ENCODE measurements at places on chromosomes 5 and 9.

DNA sequence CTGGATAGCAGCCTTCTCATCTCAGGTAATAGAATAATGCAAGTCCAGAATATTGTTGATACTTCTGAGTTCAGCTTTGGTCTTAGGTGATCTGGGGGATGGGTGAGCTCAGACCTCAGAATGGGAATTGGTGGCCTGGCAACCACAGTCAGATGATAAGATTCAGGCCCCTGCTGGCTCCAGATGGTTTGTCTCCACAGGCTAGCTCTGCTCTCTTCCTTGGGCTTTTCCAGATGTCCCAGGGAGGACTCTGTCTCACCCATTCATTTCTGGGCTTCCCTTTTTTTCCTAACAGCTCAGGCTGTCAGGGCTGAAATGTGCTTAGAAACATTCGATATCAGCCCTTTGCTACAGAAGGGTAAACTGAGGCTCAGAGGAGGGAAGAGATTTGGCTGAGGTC, 17.6 kb upstream of the TNFSF15 start:
- no peak for DNase-seq

GRCh38 chr9:116377179-116377798, 223.7 kb downstream of the PAPPA start:
- DNase-seq = no peak

DNA sequence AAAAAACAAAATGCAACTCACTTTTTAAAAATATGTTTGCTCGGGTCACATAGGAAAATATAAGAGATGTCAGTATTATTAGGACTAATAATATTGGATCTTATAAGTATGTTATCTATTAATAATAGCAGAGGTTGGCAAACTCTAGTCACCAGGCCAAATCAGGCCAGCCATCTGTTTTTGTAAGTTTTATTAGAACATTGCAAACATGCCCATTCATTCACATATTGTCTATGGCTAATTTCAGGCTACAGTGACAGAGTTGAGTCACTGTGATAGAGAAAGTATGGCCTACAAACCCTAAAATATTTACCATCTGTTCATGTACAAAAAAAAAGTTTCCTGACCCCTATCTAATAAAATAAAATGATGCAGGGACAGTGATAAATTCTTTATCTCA, 97.7 kb upstream of the CDH6 start:
- no peak for DNase-seq

GRCh38 chr9:79572032-79572607, 355 bp downstream of the TLE4 start:
- peak; percentile 18 for DNase-seq

DNA sequence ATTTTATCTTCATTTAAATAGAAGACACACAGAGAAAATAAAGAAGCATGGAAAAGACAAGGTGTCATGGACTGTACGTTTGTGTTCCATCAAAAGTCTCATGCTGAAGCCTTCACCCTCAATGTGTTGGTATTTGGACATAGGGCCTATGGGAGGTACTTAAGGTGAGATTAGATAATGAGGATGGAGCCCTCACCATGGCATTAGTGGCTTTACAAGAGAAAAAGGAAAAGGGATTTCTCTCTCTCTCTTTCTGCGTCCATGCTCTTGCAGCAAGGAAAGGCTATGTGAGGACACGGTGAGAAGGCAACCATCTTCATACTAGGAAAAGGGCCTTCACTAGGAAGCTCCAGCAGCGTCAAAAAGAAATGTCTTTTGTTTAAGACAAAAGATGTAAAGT, 797.0 kb upstream of the CDH10 start:
- DNase-seq = no peak

DNA sequence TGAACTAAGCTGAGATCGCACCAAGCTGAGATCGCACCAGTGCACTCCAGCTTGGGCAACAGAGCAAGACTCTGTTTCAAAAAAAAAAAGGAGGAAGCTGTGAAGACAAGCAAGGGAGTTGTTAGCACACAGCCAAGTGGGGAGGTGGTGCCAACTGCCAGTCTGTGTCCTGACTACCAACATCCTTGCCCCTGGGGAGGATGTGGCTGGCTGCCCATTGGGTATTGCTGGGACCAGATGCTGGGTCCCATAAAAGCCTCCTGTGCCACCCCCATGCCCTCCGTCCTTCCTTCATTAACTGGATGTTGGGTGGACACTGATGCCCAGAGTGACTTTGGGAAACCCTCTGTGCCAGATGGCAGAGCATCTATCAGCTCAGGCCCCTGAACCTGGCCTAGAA, 157.1 kb upstream of the COL5A1 start:
- no peak for DNase-seq

DNA sequence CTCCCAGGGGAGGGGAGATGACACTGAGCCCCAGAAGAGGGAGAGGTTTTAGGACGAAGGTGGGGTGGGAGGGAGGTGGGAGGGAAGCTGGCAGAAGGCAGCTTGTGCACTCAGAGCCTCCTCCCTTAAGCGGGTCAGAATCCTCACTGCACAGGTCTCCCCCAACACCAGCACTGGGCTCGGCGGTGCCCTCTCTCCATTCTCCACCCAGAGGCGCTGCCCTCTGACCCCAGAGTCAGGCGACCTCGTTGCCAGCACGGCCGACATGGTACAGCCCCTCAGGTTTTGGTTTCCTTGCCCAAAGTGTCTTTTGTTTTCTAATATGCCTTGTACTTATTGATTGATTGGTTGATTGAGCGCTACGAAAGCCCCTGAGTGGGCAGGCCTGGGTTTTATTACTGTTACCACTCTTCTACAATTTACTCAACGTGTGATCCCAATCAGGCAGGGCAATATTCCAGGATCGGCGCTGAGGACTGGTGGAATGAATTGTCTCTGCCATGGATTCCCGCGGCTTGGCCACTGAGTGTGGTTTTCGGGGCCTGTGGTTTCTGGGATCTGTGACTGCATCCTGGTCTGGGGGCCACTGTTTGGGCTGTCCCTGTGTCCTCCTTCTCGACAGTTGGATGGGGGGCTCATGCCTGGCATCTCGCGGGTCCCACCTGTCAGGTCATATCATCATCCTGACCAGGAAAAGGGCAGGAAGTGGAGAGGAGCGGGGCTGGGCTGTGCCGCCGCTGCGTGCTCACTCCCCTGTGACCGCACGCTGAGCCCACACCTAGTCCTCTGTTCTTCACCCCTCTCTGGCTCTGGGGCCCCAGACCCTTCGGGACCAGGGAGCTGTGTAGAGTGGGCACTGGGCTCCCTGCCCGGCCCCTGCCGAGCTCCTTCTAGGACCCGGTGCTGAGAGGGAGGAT, 9.6 kb upstream of the FCN2 start:
- no peak for DNase-seq

GRCh38 chr9:117253261-117253660, 161.6 kb downstream of the ASTN2 start:
- no peak for DNase-seq

DNA sequence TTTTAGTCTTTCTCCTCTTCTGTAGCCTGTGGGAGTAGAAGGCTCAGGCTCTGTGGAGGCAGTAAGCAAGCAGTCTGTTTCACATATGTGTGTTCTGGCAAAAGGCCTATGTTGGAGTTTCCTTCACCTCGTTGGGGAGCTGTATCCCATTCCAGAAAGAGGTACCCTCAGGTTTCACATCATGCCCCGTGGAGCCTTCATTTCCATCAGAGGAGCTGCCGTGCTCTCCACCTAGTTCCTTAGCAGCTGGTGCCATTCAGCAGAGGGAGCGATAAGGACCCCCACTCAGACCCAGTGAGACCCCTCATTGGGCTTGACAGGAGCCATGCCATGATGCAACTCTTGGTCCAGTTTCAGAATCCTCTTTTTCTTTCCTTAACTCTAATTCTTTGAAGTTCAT, 50.6 kb upstream of the ANGPTL2 start:
- no peak for DNase-seq

DNA sequence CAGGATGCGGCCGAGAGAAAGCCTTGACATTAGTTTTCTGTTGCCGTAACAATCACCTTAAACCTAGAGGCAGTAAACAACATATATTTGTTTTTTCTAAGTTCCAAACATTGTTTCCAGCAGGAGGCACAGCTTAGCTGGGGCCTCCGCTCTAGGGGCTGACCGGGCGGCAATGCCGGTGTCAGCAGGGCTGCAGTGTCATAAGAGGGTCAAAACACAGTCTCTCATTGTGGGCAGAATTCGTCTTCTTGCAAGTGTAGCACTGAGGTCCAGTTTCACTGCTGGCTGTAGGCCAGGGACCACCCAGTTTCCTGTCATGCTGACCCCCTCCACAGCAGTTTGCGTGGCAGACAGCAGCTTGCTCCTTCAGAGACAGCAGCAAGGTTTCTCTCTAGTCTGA, 186.2 kb downstream of the PJA2 start:
- no peak for DNase-seq

- DNase-seq = no peak
These were observed 12.3 kb upstream of the KCNIP1 start for GRCh38 chr5:170491479-170491878.

DNA sequence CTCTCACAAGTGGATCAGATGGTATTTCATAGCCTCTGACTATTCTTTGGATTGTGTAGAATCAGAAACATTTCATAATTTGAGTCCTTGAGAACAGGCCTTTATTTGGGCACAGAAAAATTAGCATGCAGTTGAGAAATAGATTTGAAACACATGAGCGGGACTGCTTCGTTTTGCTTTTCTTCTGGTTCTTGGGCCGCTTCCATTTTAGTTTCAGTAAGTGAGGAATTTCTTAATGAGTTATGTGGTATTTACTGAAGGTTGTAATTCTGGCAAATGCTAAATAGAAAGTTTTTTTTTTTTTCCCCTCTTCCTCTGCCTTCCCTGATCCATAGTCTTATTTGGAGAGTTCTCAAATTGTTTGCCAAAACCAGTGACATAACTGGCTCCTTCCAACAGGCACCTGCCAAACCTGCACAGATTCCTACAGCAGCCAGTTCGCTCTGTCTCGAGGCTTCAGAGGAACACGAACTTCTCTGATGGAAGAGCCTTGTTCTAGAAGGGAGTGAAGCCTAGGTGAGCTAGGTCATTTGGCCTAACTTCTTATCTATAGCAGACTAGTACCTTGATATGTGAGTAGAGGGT, 71.2 kb upstream of the SLC28A3 start:
- DNase-seq = no peak

- no peak for DNase-seq
These were observed 371 bp upstream of the PITX1 start for GRCh38 chr5:135034236-135034962.

GRCh38 chr5:179230061-179230461, 115.2 kb downstream of the ADAMTS2 start:
- no peak for DNase-seq

DNA sequence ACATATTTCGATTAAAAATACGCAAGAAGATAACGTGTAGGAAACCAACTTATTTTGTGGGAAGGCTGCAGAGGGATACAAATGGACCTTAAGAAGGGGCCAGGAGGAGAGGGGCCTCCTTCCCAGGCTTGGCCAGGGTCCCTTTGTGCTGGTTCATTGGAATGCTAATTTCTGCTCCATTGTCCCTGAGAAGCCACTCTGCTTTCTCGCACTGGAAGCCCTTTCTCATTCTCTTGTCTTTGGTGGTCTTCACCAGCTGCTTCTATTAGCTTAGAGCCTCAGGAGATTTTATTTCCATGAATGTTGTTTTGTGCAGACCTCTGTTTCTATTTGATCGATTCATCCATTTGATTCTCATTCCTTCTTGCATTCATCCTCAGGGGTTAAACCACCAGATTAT, 325.4 kb downstream of the TMEM38B start:
- DNase-seq = no peak

GRCh38 chr5:2751592-2752021, at the start of gene IRX2:
IRX2 (minus strand) TSS chr5:2751677; CDS start chr5:2751413, 264 bp downstream.
- no peak for DNase-seq

DNA sequence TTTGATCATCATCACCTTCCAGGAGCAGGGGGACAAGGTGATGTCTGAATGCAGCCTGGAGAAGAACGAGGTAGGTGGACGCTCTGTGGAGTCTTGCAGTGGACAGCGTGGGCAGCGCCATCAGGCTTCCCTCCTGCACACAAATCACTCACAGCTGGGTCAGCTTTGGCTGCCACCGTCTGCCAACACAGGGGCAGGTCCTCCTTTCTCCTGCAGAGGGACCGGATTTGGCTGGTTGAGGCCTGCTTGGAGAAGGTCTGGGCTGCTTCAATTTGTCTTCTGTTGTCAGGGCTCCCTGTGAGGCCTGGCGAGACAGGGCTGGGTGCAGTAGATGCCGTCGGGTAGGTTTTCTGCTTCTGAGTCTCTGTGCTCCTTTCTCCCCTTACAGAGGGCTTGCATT, 180.6 kb downstream of the CACNA1B start:
- no peak for DNase-seq

DNA sequence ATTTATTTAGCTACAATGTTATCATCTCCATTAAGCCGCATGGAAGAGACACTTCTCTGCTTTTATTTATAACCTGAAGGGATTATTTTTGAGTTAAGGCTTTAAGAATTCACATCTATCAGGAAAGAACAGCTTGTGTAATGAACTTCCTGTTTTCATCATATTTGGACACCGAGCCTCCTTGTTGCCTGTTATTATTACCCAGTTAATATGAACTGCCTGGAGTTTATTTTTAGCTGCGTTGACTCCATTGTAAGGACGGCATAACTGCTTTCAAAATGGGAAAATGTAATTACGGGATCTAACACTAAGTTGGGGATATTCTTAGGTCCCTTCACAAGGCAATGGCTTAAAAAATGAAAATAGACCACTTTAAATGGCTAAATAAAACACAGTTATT, 89.0 kb upstream of the NR4A3 start:
- no peak for DNase-seq

- no peak for DNase-seq
These were observed 1.5 kb upstream of the TESK1 start for GRCh38 chr9:35603506-35603985.

- DNase-seq = no peak
These were observed 8.7 kb downstream of the RANBP6 start for GRCh38 chr9:6006749-6007057.

DNA sequence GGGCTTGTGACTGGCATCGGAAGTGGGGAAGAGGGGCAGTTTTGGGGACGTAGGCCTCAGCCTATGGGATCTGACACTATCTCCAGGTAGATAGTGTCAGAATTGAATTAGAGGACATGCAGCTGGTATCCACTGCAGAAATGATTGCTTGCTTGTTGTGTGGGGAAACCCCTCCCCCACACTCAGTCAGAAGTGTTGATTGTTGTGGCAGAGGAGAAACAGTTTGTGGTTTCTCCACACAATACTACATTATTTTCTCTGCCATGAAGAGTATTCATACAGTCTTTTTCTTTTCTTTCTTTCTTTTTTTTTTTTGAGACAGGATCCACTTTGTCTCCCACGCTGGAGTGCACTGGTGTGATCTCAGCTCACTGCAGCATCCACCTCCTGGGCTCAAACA, 113.9 kb downstream of the ARRDC3 start:
- DNase-seq = no peak

DNA sequence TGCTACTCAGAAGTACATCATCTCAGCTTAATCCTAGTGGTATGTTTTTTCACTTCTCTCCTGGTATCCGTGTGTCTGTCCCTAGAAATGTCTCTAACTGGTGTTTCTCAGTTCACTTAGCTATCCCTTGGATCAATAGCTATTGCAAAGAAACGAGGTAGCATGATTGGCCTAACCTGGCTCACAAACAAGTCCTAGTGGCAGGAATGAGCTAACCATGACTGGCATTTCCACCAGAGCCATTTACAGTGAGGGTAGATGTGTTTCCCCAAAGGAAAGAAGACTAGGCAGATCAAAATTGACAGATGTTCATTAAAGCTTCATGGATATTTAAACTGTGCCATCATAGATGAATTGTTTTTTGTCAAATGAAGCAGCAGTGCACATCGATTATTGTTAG, 82.5 kb downstream of the PALM2AKAP2 start:
- DNase-seq = no peak

GRCh38 chr9:100211476-100211875, 112.4 kb downstream of the INVS start:
- DNase-seq = no peak

Data from stimulated activated CD4-positive, alpha-beta T cell treated with anti-CD3 and anti-CD28 coated beads, Interleukin-12 subunit alpha, Interleukin-12 subunit beta, amount 100 ng/mL, for 24 hours (primary cell).